ENCODE measurements at places on chromosomes 1 and 21.

GRCh38 chr1:112840631-112841624 is 115.1 kb downstream of the SLC16A1 start:
- peak; percentile 66 for DNase-seq

- peak; percentile 43 for DNase-seq
Measured at GRCh38 chr1:26225033-26225831, 8.8 kb upstream of the CEP85 start.

DNA sequence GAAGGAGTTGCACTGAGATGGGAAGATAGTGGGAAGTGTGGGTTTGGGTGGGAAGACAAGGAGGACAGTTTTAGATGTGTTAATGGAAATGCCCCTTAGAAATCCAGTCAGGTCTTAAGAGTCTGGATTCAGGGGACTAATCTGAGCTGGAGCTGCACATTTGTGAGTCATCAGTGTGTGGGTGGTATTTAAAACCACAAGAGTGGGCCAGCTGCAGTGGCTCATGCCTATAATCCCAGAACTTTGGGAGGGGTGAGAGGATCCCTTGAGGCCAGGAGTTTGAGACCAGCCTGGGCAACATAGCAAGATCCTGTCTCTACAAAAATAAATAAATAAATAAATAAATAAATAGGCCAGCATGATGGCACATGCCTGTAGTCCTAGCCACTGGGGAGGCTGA is 40.9 kb upstream of the SLC6A9 start:
- no peak for DNase-seq

DNA sequence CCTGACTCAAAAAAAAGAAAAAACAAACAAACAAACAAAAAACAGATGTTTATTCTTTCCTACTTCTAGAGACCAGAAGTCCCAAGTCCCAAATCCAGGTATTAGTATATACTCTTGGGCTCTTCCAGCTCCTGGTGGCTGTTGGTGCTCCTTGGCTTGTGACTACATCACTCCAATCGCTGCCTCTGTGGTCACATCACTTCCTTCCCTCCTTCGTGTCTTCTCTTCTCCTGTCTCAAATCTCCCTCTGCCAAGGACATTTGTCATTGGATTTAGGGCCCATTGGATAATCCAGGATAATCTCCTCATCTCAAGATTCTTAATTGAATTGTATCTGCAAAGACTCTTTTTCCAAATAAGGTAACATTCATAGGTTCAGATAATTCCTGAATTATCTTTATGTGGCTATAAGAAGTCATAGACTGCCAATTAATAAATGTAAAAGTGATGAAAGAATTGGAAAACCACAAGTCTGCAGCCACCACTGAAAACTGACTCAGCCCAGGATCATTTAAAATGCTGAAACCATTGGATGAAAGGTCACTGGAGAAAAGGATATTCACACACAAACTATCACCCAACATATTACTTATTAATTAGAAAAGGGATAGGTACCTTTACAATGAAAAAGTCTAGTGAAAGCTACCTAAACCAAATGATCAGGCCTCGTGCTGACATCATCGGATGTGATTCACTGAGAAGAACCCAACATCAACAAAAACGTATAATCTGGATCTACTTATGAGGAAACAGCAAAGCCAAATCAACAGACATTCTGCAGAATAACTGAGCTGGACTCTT is 67.1 kb downstream of the ZNF281 start:
- no peak for DNase-seq

- no peak for DNase-seq
Measured at GRCh38 chr1:43791243-43791642, 83.9 kb downstream of the ST3GAL3 start.

DNA sequence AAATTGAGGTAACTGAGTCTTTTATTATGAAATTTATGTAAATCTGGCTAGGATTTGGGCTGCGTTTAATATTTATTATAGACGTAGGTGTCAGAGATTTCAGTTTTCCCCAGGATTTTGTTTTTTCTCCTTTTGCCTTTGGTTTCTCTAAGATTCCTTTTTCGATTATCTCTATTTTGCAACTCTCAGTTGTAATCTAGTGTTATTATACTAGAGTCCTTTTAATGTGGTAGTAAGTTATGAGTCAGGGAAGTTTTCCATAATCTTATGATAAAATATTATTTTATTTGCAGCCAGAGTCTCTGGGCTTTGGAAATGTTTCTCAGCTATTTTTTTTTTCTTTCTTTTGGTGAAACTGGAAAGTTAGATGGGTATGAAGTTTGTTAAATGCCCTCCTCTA is 1043.8 kb downstream of the PLA2G4A start:
- no peak for DNase-seq

- no peak for DNase-seq
Measured at GRCh38 chr1:9119745-9120144, 9.2 kb downstream of the GPR157 start.

DNA sequence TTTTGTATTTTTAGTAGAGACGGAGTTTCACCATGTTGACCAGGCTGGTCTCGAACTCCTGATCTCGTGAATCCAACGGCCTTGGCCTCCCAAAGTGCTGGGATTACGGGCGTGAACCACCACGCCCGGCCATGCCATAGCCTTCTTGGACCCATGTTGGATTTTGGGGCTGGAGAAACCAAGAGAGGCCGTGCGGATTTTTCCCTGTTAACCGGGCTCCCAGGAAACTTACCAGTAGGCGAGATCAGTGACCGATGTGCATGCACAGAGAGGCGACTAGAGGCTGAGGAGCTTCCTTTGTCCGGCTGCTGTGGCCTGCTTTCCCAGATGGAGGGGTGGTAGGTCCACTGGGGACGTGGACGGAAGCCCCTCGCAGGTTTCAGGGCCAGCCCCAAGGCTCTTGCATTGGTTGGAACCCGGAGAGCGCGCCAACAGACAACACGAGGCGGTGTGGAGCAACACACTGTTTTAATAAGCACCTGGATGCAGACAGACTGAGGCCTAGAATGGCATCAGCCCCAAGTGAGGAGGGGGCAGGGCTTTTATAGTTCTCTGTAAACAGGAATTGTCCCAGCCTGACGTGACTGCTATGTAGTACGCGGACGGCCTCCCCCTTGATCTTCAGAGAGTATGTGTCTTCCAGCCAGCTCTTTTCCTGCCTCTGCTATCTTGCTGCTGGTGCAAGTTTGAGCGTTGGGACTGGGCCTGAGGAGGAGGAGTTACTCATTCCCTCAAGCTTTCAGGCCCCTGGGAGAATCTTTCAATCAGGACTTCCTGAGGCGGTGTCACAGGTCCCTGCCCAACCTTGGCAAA is at the start of gene ERVH48-1:
ERVH48-1 (minus strand) TSS at position 517 of the 813 bp plus-strand sequence. CDS start 6,624 bp downstream, outside the sequence.
- no peak for DNase-seq

DNA sequence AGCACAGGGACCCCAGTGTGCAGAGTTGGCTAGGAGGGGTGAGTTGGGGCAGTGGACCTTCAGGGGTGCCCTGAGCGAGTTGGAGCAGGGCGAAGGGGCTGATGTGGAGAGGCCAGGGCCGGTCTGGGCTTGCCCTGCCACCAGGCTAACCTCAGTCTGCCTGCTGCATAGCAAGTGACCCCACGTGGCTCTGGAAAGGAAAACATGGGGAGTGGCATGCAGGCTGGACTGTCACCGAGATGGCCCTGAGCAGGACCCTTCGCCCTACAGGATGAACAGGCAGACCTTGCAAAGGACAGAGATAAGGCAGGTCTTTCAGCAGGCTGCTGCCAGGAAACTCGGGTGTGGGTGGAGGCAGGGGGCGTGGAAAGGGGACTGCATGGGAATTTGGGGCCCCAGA is 51.5 kb downstream of the FOXO6 start:
- DNase-seq = no peak

GRCh38 chr1:1122981-1123480 is 7.1 kb upstream of the C1orf159 start:
- no peak for DNase-seq

- no peak for DNase-seq
Measured at GRCh38 chr1:42328916-42329496, 6.0 kb downstream of the FOXJ3 start.

GRCh38 chr21:20997636-20998455 is at the start of gene NCAM2:
TSS of gene NCAM2 (plus strand) at chr21:20998409.
- peak; percentile 51 for DNase-seq

Data from activated CD4-positive, alpha-beta T cell treated with anti-CD3 and anti-CD28 coated beads, Interleukin-2, Interleukin-6, amounts not matched to agents 100 ng/mL and 50 ng/mL, durations not matched to agents 16 hours and 8 hours (primary cell).